ENCODE measurements at places on chromosomes 7 and 10. TPM values are rescaled to one million over a fixed set of nuclear protein-coding genes. Genes with fewer than 3 reads are reported as not detected.

- DNase-seq: no peak
These were observed 276.8 kb upstream of the PFKP start for GRCh38 chr10:2790396-2791188.

DNA sequence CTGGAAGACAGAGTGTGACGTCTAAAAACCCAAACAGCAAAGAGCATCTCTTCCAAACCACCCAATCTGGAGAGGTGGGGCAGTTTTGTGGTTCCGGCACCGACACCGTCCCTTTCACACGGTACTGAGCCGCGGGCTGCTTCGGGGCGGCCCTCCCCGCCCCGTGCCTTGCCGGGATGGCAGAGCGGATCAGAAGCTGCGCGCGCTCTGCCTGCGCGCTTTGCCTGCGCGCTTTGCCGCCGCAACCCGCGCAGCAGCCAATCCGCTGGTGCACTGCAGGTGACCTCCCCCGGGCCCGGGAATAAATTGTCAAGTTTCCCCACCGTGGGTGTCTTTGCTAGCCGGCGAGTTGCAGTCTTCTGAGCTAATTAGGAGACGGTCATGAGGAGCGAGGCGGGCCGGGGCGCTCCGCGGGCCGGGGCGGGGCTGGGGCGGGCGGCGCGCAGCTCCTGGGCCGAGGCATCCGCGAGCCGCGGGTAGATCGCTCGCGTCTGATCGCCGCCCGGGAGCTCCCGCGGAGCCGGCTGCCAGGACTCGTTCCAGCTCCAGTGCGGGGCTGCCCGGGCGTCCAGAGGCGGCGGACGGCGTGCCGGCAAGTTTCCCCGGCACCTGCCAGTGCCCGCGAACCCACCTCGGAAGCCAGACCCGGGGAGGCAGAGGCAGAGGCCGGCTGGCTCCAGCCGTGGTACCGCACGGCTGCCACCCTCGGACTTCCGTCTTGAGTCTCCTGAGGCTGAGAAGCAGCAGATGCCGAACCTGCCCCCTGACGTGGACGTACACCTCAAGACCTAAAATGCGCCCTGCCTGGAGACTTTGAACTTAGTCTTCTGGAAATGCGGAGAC is 536.0 kb upstream of the GALNT17 start:
- DNase-seq: no peak

GRCh38 chr10:48577158-48577557 is 27.7 kb downstream of the ARHGAP22 start:
- no peak for DNase-seq

GRCh38 chr10:76469675-76470074 is 1038.3 kb downstream of the LRMDA start:
- DNase-seq: no peak

RAPGEF5 gene
- total RNA-seq: 43.2 TPM

DNA sequence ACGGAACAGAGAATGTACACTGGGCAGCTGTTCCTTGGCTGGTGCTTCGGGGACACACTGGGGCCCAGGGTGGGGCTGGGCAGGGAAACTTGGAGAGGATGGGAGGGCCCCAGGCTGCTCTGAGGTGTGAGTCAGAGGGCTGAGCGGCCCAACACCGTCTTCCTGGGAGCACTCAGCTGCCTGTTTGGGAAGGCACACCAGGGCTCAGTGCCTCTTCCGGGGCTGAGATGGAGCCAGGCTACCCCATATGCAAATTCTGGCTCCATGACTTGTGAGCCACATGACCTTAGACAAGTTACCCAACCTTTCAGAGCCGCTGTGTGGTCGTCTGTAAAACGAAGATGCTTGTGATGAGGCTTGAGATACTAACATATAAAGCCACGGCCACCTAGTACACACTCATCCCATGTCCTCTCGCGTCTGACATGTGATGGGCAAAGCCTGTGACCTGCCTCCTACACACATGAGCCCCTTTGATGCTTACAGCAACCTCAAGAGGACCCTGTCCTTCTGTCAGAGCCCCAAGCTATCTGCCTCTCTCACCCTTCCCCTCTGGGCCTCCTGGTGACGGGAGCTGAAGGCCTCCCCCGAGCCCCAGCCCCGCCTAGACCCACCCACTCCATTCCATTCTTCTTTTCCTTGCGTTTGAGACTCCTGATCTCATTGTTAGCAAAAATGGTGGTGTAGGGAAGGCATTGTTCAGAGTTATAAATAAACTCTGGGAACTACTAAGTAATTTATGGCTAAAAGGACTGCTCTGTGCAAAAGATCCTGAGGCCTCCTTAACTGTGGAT is 26.1 kb downstream of the KLRG2 start:
- DNase-seq: no peak

DNA sequence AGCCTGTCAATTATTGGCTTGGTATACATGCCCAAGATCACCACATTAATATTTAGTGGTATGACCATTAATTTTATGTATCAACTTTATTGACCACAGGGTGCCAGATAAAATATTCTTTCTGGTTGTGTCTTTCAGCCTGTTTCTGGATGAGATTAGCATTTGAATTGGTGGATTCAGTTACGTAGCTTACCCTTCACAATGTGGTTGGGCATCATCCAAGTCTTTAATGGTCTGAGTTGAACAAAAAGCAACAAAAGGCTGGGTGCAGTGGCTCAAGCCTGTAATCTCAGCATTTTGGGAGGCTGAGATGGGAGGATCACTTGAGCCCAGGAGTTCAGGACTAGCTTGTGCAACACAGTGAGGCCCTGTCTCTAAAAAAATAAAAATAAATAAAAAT is 702.2 kb upstream of the LRRTM3 start:
- DNase-seq: no peak

KLLN gene
- 0.31 TPM for total RNA-seq

GRCh38 chr7:92783260-92784201 is 52.8 kb downstream of the CDK6 start:
- DNase-seq: no peak

- DNase-seq: no peak
These were observed 41.1 kb upstream of the PPP1R3A start for GRCh38 chr7:113959910-113960309.

Measured in endothelial cell of umbilical vein (primary cell).